Breast epithelium (tissue), 4 donors: ENCODE measurements at places on chromosomes 4 and X. TPM values are rescaled to one million over a fixed set of nuclear protein-coding genes. Genes with fewer than 3 reads are reported as not detected.

Gene CCDC120
- 0.80 TPM for total RNA-seq

Gene POF1B
- 19.5 TPM for total RNA-seq

Gene NUDT10
- 1.6 TPM for total RNA-seq

Gene MYOZ2
- 0.15 TPM for total RNA-seq

- no peak for DNase-seq
These were observed 42.4 kb downstream of the DCUN1D4 start for GRCh38 chr4:51885363-51885762.

GRCh38 chr4:139301821-139302611 lies at the start of gene NDUFC1:
Gene NDUFC1 (minus strand): TSS chr4:139302477. CDS start chr4:139295798, 6,679 bp downstream.
- DNase-seq: peak; percentile 54

DNA sequence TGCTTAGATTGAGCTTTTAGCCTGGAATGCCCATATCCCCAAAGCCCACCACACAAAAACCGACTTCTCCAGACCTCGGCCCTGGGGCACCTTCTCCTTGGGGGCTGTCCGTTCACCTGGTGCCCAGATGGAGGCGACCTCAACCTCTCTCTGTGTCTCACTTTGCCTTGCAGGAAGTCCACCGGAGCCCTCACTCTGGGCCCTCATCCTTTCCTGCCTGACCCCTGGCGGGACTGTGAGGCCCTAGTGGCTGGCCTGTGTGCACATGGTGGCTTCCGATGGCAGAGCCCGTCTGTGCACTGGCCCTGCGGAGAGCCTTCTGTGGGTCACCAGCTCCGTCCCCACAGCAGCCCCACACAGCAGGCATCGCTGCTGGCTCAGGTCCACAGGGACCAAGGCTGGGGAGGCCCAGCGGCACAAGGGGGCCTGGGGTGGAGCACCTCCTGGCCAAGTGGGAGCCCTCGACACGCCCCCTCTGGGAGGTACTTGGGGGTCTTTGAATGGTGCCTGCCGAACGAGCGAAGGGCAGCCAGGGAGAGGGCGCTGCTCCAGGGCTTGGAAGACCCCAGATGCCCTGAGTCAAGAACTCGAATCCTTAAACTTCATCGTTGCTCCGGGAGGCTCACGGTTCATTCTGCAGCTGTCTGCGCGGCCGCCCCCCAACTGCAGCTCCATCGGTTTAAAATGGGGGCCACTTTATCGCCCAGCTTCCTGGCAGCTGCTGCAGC lies 97.2 kb upstream of the ADRA2C start:
- no peak for DNase-seq

DNA sequence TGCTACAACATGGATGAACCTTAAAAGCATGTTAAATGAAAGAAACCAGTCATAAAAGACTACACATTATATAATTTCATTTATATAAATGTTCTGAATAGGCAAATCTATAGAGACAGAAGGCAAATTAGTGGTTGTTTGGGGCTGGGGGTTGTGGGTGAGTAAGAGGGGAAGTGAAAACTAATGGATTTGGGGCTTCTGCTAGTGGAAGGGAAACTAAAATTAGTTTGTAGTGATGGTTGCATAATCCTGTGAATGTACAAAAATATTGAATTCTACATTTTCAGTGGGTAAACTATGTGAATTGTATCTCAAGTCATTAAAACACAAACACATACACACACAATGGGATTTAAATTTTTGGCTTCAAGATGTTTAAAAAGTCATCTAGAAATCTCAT lies 25.4 kb upstream of the LIMCH1 start:
- DNase-seq: no peak

GRCh38 chr4:53199356-53199755 lies 166.5 kb downstream of the SCFD2 start:
- DNase-seq: no peak

DNA sequence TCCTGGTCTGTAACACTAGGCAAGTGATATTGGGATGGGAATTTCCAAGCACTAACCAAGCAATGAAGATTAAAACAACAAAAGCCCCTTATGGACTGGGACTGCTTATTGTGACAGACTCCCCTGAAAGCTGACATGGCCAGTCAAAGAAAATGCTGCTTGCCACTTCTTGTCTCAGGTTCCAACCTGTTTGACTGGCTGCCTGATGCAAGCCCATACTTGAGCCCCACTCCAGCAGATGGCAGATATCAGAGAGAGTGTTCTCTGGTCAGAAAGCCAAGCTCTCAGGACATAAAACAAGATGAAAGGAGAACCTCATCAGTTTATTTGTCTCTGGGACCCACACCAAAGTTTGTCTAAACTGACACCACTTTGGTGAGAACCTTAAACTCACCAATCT lies 15.5 kb upstream of the IGBP1 start:
- DNase-seq: no peak
